Activated CD8-positive, alpha-beta T cell treated with anti-CD3 and anti-CD28 coated beads, Interleukin-2, amount 10 ng/mL, durations not matched to agents 7 days and 5 days (primary cell): ENCODE measurements at places on chromosomes 3 and 15. TPM values are rescaled to one million over a fixed set of nuclear protein-coding genes. Genes with fewer than 3 reads are reported as not detected.

- H3K36me3 ChIP-seq = peaks cover 3% of the 10 kb centered on the region
- H3K27ac ChIP-seq = peak overlapping the region; percentile 76
- H3K4me3 ChIP-seq = peak overlapping the region; percentile 59
- H3K27me3 ChIP-seq = no peaks in the 10 kb centered on the region
Measured at GRCh38 chr3:151276687-151277042, 1.7 kb downstream of the P2RY14 start.

DNA sequence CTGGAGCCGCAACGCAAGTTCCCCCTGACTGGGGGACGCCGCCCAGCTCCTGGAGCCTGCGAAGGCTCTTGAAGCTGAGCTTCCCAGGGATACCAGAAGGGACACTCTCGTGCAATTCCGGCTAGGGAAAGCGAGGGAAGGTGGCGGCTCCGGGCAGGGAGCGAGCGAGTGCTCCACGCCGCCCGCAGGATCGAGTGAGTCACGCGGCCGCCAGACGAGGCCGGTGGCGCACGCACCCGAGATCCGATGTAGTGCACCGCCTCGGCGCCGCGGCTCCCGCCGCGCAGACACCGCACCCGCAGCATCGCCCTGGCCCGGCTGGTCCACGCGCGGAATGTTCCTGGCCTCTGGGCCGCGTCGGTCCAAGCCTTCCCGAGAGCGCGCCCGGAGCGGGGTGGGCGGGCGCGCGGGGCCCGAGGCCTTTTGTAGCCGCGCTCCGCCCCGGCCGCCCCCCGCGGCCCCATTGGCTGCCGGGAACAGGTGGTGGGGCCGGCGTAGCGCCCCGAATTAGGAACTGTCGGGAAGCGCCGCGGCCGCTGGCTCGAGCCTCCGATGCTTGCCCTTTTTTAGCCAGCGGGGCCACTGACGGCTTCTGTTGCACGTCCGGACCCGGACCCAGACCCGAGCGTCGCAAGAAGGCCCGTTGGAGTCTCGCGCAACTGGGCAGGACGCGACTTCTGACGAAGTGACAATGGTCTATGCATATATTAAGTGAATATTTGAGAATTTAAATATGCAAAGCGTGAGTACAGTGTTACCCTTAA, at the start of gene GATM:
Gene GATM, minus strand, starts transcription at position 396 of the 764 bp plus-strand sequence. Its CDS starts 91 bp downstream, at position 305.
- peaks cover 24% of the 10 kb centered on the region for H3K4me1 ChIP-seq
- peaks cover 57% of the 10 kb centered on the region for H3K27me3 ChIP-seq
- H3K4me3 ChIP-seq = peak within 1 kb of the TSS; percentile 68

The PLSCR4 gene
- total RNA-seq = 0.31 TPM

GRCh38 chr3:127052121-127052561, 69.2 kb downstream of the PLXNA1 start:
- H3K36me3 ChIP-seq = no peaks in the 10 kb centered on the region
- H3K4me3 ChIP-seq = no peak overlapping the region
- DNase-seq = no peak
- no peaks in the 10 kb centered on the region for H3K27me3 ChIP-seq
- no peaks in the 10 kb centered on the region for H3K4me1 ChIP-seq

DNA sequence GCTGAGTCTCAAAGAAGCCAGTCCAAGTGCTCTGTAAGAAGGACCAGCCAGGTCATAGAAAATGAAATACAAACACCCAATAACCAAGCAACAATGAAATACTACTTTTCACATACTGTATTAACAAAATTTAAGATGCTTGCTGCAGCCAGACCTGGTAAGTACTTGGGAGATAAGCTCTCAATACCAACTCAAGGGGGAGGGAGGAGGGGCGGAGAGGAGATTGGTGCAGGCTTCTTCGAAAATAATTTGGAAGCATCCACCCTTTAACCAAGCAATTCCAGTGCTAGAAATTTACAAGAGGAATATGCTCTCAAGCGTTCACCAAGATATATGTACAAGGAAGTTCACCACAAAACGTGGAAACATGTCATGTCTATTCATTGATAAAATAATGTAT, 7.6 kb upstream of the LRRC2 start:
- no peak for DNase-seq
- H3K4me3 ChIP-seq = no peak overlapping the region
- no peak overlapping the region for H3K27ac ChIP-seq

GRCh38 chr3:149371001-149371722, 6.3 kb downstream of the TM4SF1 start:
- no peak overlapping the region for H3K27ac ChIP-seq
- no peak for DNase-seq
- H3K4me1 ChIP-seq = no peaks in the 10 kb centered on the region
- H3K36me3 ChIP-seq = no peaks in the 10 kb centered on the region

- H3K4me1 ChIP-seq = no peaks in the 10 kb centered on the region
- no peak overlapping the region for H3K4me3 ChIP-seq
- no peak overlapping the region for H3K27ac ChIP-seq
- no peaks in the 10 kb centered on the region for H3K27me3 ChIP-seq
Measured at GRCh38 chr3:102006812-102007485, 157.6 kb downstream of the NFKBIZ start.

DNA sequence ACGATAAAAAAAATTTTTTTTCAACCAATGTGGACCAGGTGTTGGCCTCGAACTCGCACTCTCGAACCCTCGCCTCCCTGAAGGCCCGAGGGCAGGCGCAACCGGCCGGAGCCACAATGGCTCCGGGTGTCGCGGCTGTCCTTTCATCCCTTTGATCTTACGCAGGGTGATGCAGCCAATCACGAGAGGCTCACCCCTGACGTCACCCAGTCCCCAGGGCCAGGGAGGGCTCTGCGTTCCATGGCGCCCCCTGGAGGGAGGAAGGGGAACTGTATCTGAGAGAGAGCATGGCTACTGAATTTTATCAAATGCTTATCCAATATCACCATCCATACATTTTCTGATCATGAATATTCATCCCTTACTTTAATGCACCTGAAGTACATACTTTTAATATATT, 15.4 kb upstream of the GMNC start:
- no peaks in the 10 kb centered on the region for H3K4me1 ChIP-seq
- DNase-seq = no peak
- H3K27ac ChIP-seq = no peak overlapping the region
- no peaks in the 10 kb centered on the region for H3K36me3 ChIP-seq
